ENCODE measurements at places on chromosomes 2 and 18.

- no peak for DNase-seq
These were observed 321.9 kb downstream of the RAD51AP2 start for GRCh38 chr2:17196380-17196779.

DNA sequence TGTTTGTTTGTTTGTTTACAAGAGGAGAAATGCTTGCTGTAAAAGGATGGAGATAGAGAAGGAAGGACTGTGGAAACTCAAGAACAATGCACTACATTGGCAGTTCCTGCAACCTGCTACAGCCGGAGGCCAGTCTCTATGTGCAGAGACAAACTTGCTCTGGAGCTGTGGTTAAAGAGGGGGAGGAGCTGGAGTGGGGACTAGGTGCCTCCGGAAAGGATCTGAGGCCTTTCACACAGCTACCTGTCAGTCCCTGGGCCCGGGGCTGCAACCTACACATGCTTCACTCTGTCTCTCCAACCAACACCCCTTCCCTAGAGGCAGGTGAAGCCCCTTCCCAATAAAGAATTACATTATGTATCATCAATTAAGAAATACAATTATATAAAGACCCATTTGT lies 1234.0 kb upstream of the ZEB2 start:
- DNase-seq = no peak

GRCh38 chr2:66569974-66570373 lies 135.0 kb downstream of the MEIS1 start:
- DNase-seq = no peak

- DNase-seq = no peak
These were observed 194.0 kb downstream of the VWC2L start for GRCh38 chr2:214604861-214605260.

DNA sequence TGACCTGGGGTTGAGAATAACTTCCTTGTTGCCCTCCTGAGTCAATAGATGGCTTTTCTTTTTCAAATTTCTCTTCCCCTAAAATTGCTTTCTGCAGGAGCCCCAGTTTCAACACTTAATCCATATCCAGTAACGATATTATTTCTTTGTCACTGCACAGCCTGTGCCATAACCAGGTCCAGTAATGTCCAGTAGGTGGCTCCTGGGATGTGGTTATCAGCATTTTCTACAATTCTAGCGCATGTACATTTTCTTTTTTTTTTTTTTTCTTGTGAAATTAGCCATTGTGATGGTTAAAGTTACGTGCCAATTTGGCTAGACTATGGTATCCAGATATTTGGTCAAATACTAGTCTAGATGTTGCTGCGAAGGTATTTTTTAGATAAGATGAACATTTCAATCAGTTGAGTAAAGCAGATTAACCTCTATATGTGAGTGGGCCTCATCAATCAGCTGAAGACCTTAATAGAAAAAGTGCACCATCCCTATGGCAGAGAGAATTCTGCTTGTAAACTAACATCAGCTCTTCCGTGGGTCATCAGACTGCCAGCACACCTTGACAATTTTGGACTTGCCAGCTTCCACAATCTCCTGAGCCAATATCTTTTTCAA lies 72.9 kb upstream of the SCG2 start:
- DNase-seq = no peak

- no peak for DNase-seq
These were observed 298.5 kb downstream of the ZNF521 start for GRCh38 chr18:25053466-25053865.

DNA sequence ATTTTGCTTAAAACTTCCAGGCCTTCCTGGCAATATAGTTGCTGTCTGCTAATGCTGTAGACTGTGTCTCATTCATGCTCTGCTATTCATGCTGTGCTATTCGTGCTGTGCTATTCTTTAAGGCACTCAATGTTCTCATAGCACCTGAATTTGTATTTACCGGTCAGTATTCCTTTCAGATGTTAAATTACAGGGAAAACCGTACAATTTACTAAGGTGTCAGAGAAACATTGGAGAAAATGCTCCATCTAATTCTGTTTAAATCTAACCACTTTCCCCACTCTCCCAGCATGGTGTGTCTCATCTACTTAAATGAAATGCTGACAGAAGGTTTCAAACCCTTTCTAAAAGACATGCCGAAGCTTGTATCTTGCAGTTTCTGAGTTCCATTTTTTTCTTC lies 25.0 kb downstream of the FAM171B start:
- no peak for DNase-seq

GRCh38 chr2:68024450-68024849 lies 38.4 kb downstream of the C1D start:
- DNase-seq = no peak

- no peak for DNase-seq
These were observed 136.4 kb upstream of the PIK3C3 start for GRCh38 chr18:41818381-41819355.

DNA sequence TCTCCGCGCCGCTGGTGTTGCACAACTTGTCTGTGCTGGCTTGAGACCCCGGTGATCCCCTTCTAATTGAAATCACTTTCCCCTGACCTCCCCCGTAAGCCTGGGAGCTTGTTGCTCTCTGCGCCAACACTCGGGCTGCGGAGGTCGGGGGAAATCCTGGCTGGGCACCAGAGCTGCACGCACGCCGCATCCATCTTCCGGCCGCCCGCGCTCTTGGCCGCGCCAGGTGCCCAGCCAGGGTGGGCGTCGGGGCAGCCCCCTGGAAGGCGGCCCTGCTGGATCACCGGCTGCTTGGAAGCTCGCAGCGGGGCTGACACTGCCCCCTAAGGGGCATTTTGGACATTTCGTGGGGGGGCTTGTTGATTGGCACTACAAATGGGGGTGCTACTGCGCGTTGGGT lies 280.3 kb upstream of the SKOR2 start:
- no peak for DNase-seq

- DNase-seq = peak; percentile 38
These were observed 4.4 kb upstream of the RFX8 start for GRCh38 chr2:101479328-101479727.

GRCh38 chr2:13607139-13607538 lies 890.4 kb downstream of the TRIB2 start:
- no peak for DNase-seq

DNA sequence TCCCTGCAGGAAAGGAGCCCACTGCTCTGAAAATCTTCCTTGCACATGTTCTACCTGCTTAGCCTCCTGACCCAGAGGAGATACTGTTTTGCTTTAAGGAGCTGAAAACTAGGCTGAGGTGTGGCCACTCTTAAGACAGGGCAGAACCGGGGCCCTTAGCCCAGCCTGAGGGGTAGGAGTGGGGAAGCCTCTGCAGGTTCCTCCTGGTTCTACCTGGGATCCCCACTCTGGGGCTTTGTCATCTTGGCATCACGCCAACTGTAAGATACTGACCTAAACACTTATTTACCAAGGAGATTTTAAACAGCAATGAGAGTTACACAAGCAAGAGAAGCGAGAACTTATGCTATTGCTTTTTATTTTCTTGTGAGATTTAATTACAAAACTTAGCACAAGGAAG lies 86.9 kb downstream of the KCTD1 start:
- DNase-seq = no peak

GRCh38 chr2:58182527-58182926 lies 58.6 kb downstream of the FANCL start:
- DNase-seq = no peak

DNA sequence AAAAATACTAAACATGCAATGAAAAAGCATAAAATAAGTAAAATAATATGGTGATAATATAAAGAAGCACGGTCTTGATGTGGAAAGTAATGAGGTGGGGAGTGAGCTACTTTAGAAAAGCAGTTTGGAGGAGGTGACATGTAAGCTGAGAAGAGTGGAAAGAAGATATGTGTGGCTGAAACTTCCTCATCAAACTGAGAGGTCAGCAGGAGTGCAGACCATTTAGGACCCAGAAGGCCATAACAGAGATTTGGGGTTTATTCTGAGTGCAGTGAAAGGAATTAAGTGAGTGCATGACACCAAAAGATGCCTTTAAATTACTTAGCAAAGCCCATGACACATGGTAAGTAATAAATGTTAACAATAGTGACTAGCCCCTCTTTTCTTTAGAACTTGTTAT lies 24.4 kb upstream of the TMEM182 start:
- no peak for DNase-seq

DNA sequence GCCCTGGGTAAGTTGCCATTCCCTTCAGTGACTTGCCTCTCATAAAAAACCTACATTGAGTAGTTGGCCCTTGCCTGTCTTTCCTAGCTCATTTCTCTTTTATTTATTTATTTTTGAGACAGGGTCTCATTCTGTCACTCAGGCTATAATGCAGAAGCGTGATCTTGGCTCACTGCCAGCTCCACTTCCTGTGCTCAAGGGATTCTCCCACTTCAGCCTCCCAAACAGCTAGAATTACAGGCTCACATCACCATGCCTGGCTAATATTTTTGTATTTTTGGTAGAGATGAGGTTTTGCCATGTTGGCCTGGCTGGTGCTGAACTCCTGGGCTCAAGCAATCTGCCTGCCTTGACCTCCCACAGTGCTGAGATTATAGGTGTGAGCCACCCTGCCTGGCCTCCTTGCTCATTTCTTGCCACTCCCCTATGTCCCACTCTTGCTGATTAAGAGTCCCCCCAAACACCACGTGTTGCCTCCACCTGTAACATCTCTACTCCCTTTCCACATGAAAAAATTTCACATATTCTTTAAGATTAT lies 12.6 kb downstream of the EVA1A start:
- peak; percentile 31 for DNase-seq

GRCh38 chr18:22250591-22250996 lies 81.2 kb downstream of the GATA6 start:
- DNase-seq = no peak

DNA sequence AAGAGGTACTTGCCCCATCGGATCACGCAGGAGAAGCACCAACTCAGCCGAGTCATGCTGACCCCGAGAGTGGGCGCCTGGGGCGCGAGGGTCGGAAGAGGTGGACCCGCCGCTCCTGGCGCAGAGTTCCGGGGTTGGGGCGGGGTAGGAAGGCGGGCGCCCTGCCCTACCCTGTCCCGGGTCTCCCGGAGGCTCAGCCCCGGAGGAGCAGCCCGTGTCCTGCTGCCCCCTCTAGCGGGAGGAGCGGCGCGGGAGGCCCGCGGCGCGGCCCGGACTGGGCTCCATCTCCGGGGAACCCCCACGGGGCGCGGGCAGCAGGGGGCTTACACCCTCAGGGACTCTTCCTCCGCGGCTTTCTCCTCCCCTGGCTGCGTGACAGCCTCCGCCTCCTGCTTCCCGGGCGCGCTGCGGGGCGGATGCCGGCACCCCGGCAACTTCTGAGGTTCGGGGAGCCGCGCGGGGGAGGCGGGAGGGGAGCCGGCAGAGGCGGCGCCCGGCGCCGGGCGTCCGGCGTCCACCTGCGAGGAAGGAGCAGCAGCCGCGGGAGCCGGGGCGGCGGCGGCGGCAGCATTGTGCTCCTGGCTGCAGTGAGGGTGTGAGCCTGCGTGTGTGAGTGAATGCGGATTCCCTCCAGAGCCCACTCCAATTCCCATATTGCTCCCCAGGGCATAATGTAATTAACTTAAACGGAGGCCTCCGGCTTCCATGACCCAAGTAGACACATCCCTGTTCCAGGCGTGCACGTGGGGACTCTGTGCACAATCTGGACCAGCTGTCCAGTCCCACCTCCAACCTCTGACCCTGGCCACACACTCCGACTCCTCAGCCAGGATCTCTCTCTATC lies 7.6 kb upstream of the TNS1 start:
- no peak for DNase-seq

DNA sequence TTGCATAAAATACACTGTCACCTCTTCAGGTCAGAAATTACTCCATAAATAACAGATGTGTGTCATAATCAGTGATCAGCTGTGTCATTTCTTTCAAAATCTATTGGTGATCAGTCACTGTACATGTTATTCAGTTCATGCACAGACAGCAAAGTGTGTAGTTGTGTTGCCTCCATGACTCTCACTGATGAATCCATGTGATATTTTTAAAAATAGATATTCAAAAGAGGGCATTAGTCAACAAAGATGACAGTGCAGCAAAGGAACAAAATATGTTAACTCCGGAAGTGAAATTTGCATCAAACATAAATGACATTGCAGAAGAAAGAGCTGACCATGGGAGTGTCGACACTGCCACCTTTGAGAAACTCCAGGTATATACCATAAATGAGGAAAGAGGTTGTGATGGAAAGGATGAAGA lies 17.1 kb upstream of the MCM6 start:
- no peak for DNase-seq

GRCh38 chr18:34789768-34790344 lies 79.8 kb downstream of the DTNA start:
- DNase-seq = no peak

GRCh38 chr2:113762377-113763118 lies 6.1 kb upstream of the SLC35F5 start:
- DNase-seq = no peak

DNA sequence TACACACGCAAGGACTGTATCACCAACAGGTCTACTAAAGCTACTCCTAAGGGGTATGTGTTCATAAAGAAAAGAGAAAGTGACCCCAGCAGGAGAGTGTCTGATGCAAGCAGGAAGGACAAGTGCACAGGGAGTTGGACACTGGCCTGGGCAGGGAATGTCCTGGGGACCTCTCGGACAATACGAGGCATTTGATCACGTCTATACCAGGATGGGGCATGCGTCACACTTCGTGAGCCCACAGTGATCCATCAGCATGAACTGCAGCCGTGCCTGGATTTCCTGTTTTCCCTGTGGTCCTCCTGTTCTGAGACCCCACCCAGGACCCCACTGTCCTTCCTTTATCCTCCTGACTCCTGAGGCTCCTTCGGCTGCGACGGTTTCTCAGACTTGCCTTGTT lies 113.9 kb downstream of the HDAC4 start:
- DNase-seq = no peak

DNA sequence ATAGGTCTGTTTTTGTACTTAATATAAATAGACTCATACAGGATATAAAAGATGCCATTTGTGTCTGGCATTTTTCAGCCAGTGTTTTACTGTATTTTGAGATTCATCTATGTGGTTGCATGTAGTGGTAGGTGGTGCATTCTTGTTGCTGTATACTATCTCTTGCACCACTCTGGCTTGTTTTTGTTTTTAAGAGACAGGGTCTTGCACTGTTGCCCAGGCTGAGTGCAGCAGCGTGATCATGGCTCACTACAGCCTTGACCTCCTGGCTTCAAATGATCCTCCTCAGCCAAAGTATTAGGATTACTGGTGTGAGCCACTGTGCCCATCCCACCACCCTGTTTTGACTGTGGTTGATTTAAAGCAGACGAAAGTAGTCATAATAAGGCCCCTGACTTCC lies 12.6 kb downstream of the HK2 start:
- DNase-seq = no peak

Measured in NCI-H748 treated with DMSO at 0.1 percent for 48 hours (cell line).